NAMALWA (cell line): ENCODE measurements at places on chromosomes 13 and 19.

DNA sequence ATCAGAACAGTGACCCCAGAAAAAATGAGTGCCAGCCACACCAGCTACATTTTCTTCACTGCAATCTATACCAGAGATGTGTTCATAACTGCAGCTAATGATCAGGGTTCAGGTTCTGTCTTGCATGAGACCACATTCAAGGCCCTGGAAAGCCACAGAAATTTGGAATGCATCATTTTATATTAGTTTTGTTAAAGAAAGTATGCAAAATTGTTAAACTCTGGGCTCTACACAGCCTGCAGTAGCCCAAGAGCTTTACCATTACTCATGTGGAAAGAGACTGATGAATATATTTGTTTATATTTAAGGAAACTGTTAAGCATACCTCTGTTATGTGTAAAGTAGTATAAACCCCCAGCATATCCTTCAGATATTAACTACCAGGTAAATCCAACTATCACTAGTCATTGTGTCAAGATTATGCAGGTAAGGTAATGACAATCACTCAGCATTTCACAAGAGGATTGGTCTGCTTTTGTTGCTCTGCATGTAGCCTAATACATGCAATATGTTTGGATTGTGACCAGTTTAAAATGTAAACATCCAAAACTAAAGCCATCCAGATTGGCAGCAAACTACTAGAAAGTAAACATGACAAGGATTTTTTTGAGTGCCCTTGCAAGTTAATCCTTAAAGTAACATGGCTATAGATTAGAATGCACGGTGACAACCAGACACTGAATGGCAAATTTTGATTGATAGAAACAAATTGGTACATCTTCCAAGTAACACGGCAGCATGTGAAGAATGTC is 429.1 kb upstream of the ARGLU1 start:
- no peak for DNase-seq

GRCh38 chr13:114035583-114036531 is 62.0 kb upstream of the C13orf46 start:
- no peak for DNase-seq

DNA sequence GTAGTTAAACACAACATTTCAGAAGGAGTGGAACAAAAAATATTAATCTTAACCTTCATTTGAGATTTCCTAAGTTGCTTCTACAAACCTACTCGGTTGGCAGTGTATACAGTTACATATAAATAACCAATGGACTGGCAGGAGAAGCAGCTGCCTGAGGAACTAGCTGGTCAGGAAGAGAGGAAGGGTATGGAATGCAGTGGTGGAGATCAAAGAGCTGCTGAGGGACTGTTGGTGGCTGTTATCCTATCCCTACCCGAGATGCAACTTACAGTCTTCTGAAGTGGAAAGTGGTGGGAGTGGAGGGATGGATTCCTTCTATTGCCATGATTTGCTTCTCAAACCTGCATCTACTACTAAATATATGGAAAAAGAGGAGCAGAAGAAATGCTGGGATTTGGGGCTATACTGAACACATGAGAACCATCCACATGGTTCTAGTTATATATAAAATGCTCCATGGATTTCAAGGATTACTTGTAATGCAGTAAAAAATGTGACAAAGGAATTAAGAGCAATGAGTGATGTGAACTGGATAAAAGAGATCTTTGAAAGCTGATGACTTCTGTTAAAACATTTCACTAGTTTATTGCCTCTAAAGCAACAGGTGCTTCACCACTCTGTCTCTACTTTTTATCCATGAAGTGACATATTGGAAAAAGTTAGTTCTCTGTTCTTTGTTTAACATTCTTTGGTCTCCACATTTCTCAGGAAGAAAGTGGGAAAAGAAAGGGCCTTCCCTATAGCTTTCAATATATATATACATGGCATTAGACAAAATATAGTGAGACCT is 29.9 kb downstream of the MICU2 start:
- no peak for DNase-seq

GRCh38 chr13:72469906-72470305 is 257.5 kb downstream of the MZT1 start:
- DNase-seq: no peak

- DNase-seq: no peak
Observed at GRCh38 chr13:112756081-112756480, 66.2 kb downstream of the ATP11A start.

GRCh38 chr13:110638257-110638656 is 22.9 kb downstream of the NAXD start:
- DNase-seq: no peak

GRCh38 chr13:23941211-23941610 is 43.9 kb upstream of the C1QTNF9B start:
- no peak for DNase-seq

GRCh38 chr19:39126312-39127187 is 964 bp downstream of the PAK4 start:
- no peak for DNase-seq

GRCh38 chr19:17512574-17512939 is 1.1 kb downstream of the PGLS start:
- DNase-seq: peak; percentile 30

DNA sequence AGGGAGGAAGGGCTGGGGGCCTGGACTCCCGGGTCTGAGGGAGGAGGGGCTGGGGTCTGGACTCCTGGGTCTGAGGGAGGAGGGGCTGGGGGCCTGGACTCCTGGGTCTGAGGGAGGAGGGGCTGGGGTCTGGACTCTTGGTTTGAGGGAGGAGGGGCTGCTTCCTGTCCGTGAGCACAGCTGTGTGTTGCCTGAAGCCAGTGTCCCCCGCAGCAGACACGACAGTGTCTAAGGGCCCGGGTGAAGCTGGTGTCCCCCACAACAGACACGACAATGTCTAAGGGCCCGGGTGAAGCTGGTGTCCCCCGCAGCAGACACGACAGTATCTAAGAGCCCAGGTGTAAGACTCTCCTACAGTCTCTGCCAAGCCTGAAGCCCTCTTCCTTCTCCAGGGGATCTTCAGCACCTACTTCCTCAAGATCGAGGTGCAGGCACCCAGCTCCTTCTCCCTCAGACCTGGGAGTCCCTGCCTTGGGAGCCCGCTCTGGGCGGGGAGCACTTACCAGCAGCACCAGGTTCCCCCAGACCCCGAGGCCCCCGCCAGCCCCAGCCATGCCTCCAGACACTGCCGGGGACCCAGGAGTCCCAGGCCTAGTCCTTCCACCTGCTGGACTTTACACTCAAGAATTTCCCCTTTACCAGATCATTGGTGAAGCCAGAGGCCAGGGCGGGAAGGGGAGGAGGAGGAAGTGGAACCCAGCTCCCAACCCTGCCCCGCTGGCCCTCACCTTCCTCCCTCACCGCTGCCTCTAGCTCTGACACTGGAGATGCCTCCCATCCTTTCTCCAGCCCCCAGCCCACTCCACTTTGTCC is at the start of gene PTPRH:
Gene PTPRH, minus strand, starts transcription at position 622 of the 813 bp plus-strand sequence. Its CDS starts 68 bp downstream, at position 554.
- DNase-seq: no peak

DNA sequence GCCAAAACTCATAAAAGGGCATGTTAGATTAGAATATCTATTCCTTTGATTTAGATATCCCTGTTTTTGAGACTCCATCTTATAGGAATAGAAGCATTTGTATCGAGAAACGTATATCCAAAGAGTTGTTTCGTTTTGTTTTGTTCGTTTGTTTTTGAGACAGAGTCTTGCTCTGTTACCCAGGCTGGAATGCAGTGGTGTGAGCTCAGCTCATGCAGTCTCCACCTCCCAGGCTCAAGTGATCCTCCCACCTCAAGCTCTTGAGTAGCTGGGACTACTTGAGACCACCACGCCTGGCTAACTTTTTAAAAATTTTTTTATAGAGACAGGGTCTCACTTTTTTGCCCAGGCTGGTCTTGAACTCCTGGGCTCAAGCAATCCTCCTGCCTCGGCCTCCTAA is 26.6 kb upstream of the ZMYM5 start:
- DNase-seq: no peak

GRCh38 chr13:62997038-62997599 is 1581.5 kb upstream of the PCDH20 start:
- DNase-seq: no peak

GRCh38 chr13:35479706-35480105 is 3.2 kb upstream of the MAB21L1 start:
- DNase-seq: no peak

DNA sequence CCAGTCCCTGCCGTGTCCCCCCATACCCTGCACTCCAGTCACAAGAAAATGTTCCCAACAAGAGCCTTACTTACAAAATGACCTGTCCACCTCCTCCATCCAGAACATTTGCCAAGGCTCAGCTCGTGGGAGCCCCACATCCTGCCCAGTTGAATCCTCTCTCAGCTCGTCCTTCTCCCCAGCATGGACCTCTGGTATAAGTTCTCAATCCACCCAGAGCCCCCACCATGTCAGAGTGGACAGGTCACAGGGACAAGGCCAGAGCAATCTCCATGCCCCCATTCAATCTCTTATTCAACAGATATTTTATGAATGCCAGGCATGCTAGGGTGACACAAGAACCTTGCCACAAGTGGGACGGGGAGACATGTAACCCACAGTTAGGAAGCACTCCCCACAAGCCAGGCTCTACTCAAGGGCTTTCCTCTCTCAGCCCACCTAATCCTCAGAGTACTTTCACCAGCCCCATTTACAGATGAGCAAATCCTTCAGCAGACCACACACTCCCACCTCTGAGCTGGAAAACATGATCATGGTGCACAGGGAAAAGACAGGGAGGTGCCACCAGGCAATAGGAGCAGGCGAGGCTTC is 15.1 kb downstream of the DEDD2 start:
- DNase-seq: no peak

GRCh38 chr13:62038214-62038613 is 622.6 kb upstream of the PCDH20 start:
- DNase-seq: no peak

- no peak for DNase-seq
Observed at GRCh38 chr19:29397748-29398147, 128.0 kb upstream of the VSTM2B start.

GRCh38 chr19:37594304-37594981 is at the start of the genes ZNF540 and ZNF571:
TSS of gene ZNF540 (plus strand) at chr19:37594876. CDS start at chr19:37598448, 3,572 bp downstream.
TSS of gene ZNF571 (minus strand) at chr19:37594792. CDS start at chr19:37586676, 8,116 bp downstream.
- DNase-seq: peak; percentile 79
